ENCODE measurements at places on chromosomes 11 and 22.

DNA sequence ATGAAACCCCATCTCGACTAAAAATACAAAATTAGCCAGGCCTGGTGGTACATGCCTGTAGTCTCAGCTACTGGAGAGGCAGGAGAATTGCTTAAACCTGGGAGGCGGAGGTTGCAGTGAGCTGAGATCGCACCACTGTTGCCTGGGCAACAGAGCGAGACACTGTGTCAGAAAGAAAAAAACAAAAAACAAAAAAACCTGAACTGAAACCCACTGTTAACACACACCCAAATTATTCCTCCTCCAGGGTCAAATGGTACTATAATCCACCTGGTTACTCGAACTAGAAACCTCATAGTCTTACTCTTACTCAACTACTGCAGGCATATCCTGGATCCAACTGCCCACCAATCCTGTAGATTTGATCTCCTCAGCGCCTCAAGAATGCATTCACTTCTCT, 35.5 kb downstream of the USP28 start:
- DNase-seq = peak; percentile 50

- DNase-seq = no peak
Observed at GRCh38 chr11:12085371-12086251, 24.8 kb upstream of the MICAL2 start.

DNA sequence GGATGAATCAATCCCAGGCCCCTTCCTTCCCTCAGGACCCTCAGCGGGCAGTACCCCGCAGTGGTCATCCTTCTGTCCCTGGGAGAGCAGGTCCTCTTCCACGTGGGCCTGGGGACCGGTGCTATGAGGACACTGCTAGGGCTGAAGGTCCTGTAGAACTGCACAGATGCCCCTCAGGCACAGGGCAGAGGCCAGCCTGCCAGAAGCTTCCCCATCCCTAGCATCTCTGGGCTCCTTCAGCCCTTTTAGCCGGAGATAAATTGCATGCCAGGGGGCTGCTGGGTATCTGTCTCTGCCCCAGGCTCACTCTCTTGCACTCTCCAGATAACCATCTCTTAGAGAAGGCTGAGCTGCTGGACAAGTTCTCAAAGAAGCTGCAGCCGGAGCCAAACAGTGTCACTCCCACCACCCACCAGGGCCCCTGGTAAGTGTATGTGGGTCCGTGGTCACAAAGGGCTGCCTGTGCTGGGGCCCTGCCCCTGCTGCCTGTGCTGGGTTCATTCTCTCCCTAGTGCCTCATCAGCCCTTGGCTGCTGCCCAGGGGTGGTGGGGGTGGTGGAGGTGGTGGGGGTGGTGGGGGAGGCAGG, 2.3 kb downstream of the ATG16L2 start:
- DNase-seq = no peak

GRCh38 chr22:40726514-40726913, 47.2 kb downstream of the MCHR1 start:
- peak; percentile 53 for DNase-seq

DNA sequence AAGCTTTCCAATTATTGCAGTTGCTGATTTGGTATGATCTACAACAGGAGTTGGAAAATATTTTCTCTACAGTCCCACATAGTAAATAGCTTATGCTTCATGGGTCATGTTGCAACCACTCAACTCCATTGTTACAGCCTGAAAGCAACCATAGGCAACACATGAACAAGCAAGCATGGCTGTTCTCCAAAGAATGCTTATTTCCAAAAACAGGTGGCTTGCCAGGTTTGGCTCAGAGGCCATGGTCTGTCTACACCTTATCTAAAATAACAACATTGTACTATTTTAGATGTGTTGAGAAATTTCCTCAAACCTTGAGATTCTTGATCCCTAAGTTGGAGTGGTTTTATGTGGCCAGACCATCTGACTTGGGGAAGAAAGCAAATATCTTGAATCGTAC, 153.9 kb upstream of the MPPED2 start:
- no peak for DNase-seq

DNA sequence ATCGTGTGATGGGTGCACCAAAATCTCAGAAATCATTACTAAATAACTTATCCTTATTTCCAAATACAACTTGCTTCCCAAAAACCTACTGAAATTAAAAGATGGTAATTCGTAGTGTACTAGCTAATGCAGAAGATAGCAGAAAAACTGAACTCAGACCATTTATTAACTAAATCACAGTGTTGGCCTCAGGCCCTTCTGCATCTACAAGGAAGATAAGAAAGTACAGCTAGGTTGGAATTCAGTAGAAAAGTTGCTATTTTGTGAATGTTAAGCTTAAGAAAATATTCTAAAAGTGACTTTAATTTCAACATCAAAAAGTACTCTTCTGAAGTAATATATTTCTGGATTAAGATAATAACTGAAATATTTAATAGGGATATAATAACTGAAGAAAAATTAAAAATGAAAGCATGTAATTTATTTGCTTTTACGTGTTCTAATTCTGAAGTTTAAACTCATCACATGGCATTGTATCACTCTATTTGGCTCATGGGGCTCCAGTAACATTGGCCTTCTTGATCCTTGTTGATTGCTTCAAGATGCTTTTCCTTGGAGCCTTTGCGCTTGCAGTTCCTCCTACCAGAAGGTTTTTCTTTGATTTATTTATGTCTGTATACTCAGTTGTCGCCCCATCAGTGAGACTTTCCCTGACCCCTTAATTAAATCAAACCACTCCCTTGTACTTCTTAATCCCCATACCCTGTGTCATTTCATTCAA, 847.9 kb upstream of the ANO3 start:
- no peak for DNase-seq

GRCh38 chr11:70141486-70142220, 61.4 kb upstream of the FADD start:
- peak; percentile 65 for DNase-seq

DNA sequence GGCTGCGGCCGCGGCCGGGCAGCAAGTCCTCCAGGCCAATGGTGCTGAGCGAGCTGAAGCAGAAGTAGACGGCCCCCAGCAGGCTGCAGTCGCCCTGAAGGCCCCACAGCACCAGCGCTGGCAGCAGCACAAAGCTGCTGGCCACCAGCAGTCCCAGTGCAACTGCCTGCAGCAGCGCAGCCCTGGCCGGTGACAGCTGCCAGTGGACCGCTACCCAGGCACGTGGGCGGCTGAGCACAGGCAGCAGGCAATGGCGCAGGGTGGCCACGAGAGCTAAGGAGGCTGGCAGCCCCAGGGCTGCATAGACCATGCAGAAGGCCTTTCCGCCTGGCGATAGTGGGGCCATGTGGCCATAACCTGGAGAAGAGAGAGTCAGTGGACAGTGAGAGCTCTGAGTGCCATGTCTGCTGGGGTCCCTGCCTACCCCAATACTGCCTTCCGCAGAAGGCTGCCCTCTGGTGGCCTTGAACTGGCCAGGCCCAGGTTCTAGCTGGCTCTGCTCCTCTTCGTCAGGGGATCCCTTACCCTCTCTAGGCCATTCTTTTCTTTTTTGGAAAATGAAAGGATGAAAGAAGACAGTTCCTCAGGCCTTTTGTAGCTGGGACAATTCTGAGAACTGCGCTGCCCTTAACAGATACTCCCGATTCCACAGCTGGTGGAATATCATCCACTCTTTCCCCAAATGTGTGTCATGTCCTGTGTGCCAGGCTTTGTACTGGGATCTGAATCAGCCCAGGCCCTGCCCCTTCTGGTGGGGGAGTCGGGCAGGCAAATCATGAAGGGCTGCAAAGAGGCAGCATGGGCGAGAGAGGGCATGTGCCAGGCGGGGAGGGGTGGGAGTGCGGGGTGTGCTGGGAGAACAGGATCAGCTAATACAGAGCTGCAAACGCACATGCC, 1.8 kb downstream of the KCNK7 start:
- DNase-seq = peak; percentile 75

- DNase-seq = no peak
Observed at GRCh38 chr11:27977527-27977926, 130.4 kb downstream of the KIF18A start.

DNA sequence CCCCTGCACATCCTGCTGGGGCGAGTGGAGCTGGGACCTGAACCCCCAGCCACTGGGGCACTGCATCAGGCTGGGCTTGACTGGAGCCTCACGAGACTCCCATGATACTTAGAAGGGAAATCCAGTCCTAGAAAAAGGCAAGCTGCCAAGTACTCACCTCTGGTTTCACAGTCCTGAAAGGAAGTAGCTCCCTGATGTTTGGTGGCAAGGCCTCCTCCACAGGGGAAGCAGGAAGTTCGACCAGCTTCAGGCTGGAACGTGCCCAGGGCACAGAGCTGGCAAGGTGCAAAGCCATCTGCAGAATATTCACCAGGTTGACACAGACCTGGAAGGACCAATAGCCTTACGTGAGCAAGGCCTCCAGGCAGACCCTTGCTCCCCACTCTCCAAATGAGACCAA, 26.8 kb upstream of the NRIP3 start:
- no peak for DNase-seq

- DNase-seq = no peak
Observed at GRCh38 chr22:35598396-35598710, 18.8 kb downstream of the MB start.

- DNase-seq = no peak
Observed at GRCh38 chr11:5367448-5368074, 16.1 kb upstream of the OR51M1 start.

DNA sequence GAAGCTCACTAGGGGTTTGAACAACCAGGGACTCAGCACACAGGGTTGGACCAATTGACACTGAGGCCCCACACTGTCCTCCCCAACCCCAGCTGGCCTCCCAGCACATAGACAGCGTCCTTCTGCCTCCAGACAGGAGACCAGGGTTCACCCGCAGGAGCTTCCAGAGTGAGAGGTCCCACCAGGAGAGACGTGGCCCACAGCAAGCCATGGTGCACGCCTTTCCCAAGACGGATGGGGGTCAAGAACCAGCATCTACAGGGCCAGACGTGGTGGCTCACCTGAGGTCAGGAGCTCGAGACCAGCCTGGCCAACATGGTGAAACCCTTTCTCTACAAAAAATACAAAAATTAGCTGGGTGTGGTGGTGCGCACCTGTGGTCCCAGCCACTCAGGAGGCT, 12.1 kb upstream of the SIGIRR start:
- DNase-seq = no peak
